Pulmonary artery endothelial cell (primary cell): ENCODE measurements at places on chromosomes 4 and X. TPM values are rescaled to one million over a fixed set of nuclear protein-coding genes. Genes with fewer than 3 reads are reported as not detected.

DNA sequence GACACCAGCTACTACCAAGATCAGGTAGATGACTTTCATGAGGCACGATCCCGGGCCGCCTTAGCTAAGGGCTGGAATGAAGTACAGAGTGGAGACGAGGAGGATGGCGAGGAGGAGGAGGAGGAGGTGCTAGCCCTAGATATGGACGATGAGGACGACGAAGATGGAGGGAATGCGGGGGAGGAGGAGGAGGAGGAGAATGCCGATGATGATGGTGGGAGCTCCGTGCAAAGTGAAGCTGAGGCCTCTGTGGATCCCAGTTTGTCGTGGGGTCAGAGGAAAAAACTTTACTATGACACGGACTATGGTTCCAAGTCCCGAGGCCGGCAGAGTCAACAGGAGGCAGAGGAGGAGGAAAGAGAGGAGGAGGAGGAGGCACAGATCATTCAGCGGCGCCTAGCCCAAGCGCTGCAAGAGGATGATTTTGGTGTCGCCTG is 481 bp downstream of the UTP3 start:
- no peak for DNase-seq

DNA sequence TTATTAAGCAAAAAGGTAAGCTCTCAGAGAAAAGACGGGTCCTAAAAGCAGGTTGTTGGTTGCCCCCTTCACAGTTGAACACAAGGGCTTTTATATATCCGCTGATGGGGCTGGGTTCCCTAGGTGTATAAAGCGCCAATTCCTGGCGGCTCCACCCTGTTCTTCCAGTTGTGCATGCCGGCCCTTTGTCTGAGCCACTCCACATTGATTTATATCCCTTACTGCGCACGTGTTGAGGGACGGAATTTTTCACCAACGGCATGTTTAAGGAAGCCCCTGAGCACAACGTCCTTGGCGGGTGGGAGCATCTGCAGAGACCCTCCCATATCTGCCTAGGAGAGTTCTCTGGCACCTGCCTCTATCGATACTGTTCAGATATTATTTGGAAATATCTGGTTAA is 135.7 kb downstream of the DTHD1 start:
- no peak for DNase-seq

Gene NXF2
- total RNA-seq, result not detected in 2 replicates

- no peak for DNase-seq
These were observed 161.8 kb upstream of the MAP3K15 start for GRCh38 chrX:19677121-19677520.

Gene MECP2
- total RNA-seq, result 20.4 and 21.6 TPM in 2 replicates

DNA sequence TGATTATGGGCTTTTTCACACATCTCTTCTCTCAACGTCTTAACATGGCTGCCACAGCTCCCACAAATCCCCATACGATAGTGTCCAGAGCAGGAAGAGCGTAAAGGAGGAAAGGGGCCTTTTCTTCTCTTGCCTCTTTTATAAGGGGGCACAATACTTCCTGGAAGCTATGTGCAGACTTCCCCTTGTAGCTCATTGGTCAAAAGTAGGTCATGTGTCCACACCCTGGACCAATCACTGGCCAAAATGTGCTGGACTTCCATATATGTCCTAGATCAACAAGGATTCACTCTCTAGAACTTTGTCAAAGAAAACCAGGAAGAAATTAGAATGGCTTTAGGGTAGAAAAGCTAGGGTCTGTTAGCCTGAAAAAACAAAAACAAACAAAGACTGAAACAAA is 26.7 kb downstream of the STK32B start:
- no peak for DNase-seq

Gene FAM9C
- total RNA-seq, result not detected in 2 replicates

GRCh38 chr4:100288811-100289529 is 98.7 kb upstream of the DDIT4L start:
- no peak for DNase-seq

- DNase-seq, result no peak
These were observed 147.2 kb downstream of the SHROOM3 start for GRCh38 chr4:76582074-76582816.

GRCh38 chr4:8053688-8054449 is 104.7 kb downstream of the ABLIM2 start:
- no peak for DNase-seq

Gene GLRA3
- not detected in 2 replicates for total RNA-seq

Gene YTHDC1
- 40.4 and 48.4 TPM in 2 replicates for total RNA-seq

GRCh38 chr4:80309294-80310004 is 26.1 kb upstream of the CFAP299 start:
- DNase-seq, result peak; percentile 63

Gene WNK3
- total RNA-seq, result 0.59 and 2.3 TPM in 2 replicates

Gene CSAG2
- total RNA-seq, result not detected in 2 replicates

DNA sequence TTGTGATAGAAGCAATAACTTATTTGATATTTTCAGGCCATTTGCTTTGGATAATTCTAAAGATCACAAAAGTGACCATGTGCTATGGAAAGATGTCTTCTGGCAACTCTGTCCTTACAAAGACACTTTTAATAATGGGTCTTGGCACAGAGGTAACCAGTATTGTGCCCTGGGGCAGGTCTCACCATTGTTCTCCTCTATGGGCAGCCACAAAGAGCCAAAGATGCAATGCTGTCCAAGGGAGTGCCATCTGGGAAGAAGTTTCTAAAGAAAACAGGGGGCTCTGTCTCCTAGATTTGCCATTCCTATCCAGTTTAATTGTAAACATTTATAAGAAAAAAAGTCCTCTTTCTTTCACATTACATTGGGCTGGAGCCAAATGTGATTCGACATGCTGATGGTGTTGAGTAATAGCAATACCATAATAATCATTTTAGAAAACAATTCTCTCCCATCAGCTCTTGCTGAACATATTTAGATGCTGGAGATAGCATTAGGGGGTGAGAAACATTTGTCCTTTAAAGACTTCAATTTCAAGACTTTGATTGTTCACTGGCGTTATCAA is 179.9 kb downstream of the KIT start:
- no peak for DNase-seq

- DNase-seq, result no peak
These were observed 531.8 kb downstream of the IL15 start for GRCh38 chr4:142168181-142168580.

Gene GPR119
- not detected in 2 replicates for total RNA-seq

Gene ERVMER34-1
- under 0.01 TPM in 1 of 2 replicates, not detected in the other for total RNA-seq

Gene POF1B
- 0.40 and 0.92 TPM in 2 replicates for total RNA-seq

DNA sequence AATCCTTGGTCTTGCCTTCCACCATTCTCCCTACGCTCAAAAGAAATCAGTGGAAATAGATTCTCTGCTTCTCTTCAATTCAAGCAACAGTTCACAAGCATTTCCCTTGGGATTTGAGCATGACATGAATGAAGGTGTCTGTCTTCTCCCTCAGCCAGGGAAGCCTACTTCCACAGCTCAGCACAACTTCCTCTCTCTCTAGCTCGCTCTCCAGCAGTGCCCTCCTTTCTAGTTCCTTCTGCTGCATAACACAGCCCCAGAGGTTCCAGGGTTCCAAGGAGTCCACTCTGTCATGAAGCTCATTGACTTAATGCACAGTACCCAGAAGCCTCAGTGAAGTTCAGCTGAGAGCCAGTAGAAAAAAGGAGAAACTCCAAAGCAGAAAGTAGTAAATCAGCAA is 81.3 kb downstream of the PLS3 start:
- no peak for DNase-seq

Gene CEP44
- 11.7 and 17.8 TPM in 2 replicates for total RNA-seq

GRCh38 chr4:139808808-139809756 is 143.5 kb downstream of the MGST2 start:
- DNase-seq, result no peak

Gene MAGEC2
- not detected in 2 replicates for total RNA-seq

Gene GAGE12J
- total RNA-seq, result not detected in 2 replicates
